NCI-H1436 treated with DMSO at 0.1 percent for 48 hours (cell line): ENCODE measurements at places on chromosomes 2 and 18.

- no peak for DNase-seq
Measured at GRCh38 chr2:68997401-68997800, 15.6 kb upstream of the ANTXR1 start.

DNA sequence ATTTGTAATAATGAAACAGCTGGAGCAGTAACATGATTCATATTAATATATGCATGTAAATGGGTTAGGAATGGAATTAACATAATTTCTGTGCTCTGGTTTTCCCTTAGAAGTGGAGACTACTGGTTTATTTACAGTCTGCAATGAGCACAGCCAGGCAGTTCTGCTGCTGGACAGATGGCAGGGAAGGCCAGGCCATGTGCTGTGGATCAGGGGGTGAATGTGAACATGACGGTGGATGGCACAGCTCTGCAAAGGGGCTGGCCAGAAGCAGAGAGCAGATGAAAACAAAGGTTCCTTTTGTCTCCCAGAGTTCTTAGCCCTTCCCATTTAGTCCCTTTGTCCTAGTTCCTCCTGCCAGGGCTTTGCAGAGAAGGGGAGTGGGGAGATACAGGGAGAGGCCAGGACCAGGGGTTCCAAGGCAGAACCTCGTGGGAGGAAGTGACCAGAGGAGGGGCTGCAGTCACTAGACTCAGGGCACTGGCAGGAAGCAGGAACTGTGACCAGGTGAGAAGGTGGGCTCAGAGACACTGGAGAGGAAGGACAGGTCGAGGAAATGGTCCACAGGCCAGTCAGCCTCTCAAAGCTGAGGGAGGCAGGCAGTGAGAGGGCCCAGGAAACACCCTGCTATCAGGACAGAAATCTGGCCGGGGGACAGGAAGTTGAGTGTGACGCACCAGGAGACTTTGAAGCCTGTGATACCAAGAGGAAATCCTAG is 112.9 kb upstream of the ATP8B1 start:
- no peak for DNase-seq

DNA sequence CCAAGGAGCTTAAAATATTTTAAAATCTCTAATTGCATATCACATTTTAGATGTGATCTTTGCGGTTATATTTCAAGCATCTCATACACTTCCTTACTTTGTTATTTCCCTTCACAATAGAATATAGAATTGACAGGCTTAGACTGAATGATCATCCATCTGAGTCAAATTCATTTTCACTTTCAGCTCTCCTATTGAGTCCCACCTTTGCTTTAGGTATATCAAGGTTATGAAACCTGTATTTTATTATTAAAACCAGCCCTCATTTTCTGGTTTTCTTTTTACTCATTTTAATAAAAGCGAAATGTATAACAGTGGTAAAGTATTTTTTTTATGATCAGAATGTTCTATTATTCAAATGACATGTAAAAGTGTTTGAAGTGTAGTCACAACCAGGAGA is 162.9 kb upstream of the KYNU start:
- no peak for DNase-seq

GRCh38 chr2:166727095-166727494 is 161.2 kb upstream of the XIRP2 start:
- DNase-seq = no peak

- DNase-seq = no peak
Measured at GRCh38 chr2:140338795-140339194, 1558.6 kb upstream of the NXPH2 start.

DNA sequence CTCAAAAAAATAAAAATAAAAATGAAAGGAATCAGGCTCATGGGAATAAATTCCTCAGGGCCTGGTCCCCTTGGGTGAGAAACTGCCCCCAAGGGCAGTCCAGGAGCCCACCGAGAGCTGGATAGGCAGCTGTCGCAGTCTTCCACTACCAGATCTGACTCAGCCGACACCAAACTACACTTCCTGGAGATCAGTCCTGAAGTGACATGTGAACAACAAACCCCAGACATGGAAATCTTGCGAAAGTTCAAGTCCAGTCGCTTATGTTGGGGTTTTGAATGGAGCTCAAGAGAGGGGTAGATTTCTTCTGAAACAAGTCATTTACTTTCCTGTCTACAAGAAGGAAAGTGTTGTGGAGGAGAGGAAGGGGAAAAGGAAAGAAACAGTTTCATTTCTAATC is 12.9 kb downstream of the ADCY3 start:
- no peak for DNase-seq

GRCh38 chr2:74525717-74526648 is at the start of gene DQX1:
DQX1 (minus strand) TSS chr2:74526231; CDS start chr2:74525729, 502 bp downstream.
- no peak for DNase-seq

GRCh38 chr2:56656826-56657225 is 473.0 kb downstream of the CCDC85A start:
- DNase-seq = no peak

DNA sequence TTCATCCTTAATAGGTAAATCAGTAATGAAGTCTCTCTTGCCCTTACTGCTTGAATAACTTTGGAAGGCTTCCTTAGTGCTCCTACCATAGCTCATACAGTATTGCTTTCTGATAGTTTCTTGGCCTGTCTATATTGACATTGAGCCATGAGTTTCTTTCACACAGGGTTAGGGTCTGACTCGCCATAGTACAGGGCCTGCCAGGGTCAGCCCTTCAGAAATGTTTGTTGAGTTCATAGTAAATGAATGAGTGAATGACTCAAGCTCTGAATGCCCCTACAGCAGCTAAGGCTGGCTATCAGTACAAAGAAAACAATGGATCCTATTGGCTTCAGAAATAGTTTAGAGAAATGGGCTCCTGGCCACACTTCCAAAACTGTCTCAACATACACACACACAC is 65.0 kb upstream of the LRATD1 start:
- DNase-seq = no peak

DNA sequence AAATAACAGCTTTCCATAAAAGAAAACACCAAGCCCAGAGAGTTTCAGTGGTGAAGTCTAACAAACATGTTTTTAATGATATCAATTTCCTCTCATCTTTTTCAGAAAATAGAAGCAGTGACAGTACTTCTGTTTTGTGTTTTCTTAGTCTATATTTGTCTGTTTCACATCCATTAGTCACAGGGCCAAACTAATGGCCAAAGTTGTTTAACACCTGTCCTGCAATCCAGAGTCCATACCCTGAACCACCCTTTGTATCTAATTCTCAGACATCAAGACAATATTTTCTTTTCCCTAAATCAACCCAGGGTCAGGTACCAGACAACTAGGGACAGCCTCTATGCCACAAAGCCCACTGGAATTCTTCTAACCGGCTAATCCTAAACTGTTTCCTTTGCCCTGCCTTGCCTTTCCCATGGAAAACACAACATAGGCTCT is 25.9 kb downstream of the TMSB10 start:
- no peak for DNase-seq

DNA sequence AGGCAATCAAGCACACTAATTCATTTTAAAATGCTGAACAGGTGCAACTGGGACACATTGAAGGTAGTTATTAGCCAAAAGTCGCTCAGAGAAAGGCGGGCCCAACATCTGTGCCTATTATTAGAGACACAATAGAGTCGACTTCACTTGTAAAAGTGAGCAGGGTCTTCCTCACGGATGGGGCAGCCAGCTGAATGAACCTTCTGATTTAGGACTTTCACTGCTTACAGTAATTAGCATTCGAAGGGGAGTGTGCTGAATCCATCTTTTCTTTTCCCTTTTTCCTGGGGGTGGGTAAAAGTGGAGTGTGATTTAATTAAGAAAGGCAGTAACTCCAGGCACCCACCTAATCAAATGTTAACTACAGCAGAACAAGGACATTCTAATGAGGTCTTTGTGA is 677.7 kb downstream of the DCDC2C start:
- peak; percentile 92 for DNase-seq

DNA sequence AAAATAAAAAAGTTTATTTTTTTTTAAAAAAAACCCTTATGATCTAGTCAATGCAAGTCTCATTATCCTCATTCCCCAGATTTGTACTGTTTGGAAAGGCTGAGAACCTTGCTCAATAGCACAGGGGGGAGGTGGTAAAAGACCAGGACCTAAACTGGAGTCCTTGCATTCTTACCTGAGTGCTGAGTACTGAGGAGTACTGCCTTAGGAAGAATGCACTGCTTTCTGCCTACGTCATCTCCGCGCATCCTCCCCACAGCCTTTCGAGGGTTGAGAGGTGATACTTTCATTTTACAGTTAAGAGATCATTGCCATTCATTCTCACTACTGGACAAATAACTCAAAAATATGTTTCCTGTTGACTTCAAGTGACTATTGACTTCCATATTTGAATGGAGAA is 73.8 kb downstream of the MAP3K20 start:
- no peak for DNase-seq

- DNase-seq = no peak
Measured at GRCh38 chr2:196431076-196431475, 208.4 kb upstream of the CCDC150 start.

GRCh38 chr2:134260713-134261112 is 6.8 kb downstream of the MGAT5 start:
- no peak for DNase-seq

- no peak for DNase-seq
Measured at GRCh38 chr2:70305531-70305930, 3.7 kb upstream of the FAM136A start.

- DNase-seq = no peak
Measured at GRCh38 chr18:31206787-31207381, 44.2 kb upstream of the DSC1 start.

GRCh38 chr2:241268716-241269445 is 46.6 kb downstream of the HDLBP start:
- no peak for DNase-seq

GRCh38 chr2:172921532-172922236 is 154.0 kb upstream of the MAP3K20 start:
- DNase-seq = no peak

- DNase-seq = no peak
Measured at GRCh38 chr2:45332094-45332493, 279.0 kb downstream of the SRBD1 start.

DNA sequence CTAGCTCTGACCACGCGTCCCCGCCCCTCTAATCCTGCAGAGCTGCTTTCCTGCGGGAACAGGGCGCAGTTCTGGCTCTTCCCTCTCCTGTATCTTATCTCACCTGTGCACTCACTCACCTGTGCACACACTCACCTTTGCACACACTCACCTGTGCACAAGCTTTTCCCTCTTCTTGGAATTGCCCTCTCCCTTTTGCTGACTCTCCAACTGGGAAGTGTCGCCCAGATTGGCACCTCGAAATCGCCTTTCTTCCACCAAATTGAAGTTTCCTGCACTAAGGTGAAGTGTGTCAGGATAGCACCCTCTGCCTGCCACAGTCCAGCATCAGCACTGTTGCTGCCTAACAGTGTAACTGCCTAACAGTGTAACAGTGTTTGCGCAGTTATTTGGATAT is 566 bp upstream of the CMPK2 start:
- DNase-seq = no peak

DNA sequence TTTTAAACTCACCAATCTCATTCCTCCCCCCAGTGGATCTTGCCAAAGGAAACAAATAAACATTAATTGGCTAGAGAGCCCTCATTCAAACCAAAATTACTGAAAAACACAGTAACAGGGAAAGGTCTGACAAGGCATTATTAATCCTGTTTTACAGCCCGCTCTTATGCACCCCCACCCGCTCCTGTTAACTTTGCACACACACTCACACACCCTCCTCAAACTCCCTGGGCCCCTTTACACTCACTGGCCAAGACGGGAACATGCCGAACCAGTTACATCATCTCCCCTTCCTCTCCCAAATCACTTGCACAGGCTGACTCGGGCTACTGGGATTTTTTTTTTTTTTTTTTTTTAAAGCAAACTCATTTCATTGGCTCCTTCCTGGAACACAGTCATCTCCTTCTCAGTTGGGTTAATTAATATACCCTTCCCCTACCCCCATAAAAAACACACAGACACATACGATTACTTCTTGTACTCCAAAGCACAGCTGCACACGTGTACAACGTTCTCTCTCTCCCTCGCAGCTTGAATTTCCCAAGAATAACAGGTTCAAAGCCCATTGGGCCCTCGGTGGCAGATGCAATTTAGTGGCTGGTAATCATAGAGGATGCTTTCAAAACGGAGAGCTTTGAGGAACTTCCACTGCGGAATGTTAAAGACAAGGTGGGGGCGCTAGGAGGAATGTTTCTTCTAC is 31.8 kb downstream of the KLF7 start:
- DNase-seq = no peak

- DNase-seq = no peak
Measured at GRCh38 chr2:204065566-204065965, 129.0 kb downstream of the ICOS start.

DNA sequence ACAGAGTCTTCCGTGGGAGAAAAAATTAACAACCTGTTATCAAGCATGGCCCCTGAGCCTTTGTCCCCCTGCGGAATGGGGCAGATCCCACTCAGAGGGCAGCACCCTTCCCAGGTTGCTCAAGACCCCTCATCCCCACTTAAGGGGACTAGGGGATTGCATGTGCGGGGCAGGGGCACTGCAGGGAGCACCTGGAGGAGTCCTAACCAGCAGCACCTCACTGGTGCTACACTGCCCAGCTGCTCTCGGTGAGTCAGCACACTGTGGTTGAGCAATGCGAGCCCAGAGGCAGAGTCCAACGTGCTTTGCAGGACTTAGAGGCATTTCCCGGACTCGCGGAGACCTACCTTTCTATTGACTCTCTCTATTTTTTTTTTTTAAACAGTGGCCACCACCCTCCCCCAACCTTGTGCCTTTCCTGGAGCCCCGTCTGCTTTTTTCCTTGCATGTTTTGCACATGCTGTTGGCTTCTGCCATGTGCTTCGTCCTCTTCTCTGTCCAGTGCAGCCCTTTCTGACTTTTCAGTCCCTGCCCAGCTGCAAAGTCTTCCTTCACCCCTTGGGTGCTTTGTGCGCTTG is 74.0 kb downstream of the IL1R2 start:
- DNase-seq = no peak

DNA sequence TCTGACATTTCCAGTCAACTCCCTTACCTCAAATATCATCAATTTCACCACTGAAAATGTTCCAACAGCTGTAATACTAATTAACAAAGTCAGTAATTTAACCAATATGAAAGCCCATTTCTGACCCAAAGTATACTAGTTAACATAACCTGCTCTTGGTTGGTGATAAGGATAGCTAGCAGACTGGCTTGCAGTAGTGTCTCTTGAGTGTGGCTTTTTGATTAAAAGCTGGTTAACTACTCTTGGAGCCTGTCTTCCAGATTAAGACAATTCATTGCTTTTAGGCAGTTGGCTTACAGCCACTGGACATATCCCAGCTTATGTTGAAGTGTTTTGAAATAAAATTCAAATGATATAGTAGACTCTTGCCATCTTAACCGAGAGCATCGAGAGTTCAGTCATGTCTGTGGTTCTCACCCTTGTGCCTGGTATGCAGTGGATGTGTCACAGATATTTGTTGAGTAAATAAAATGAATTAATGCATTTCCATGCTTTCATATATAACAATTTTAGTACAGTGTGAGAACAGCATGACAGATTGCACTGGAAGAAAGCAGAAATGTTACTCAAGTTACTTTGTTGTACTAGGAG is 158.1 kb downstream of the TANC1 start:
- DNase-seq = no peak

GRCh38 chr2:217014328-217015105 is 154.7 kb upstream of the TNP1 start:
- DNase-seq = no peak

DNA sequence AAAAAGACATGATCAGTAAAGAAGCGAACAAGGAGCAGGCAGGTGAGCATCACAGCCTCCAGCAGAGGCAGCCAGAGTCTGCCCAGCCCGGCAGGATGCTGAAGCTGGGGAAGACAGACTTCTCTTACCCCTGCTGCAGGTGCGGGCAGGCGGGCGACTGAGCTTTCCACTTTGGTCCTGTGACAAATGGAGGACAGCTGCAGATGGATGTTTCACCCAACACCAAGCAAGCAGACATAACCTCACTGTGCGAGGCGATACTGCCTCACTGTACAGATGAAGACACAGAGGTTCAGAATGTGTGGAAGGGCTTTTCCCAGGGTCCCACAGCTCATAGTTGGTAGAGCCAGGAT is 251.0 kb downstream of the AFF3 start:
- DNase-seq = no peak
